Right renal cortex interstitium (tissue), 3 donors: ENCODE measurements at places on chromosomes 2 and 18. TPM values are rescaled to one million over a fixed set of nuclear protein-coding genes. Genes with fewer than 3 reads are reported as not detected.

Gene FSHR
- polyA plus RNA-seq, result not detected

Gene SPRED2
- polyA plus RNA-seq, result 38.3 TPM

Gene FEV
- polyA plus RNA-seq, result 0.07 TPM

Gene FTCDNL1
- 1.8 TPM for polyA plus RNA-seq

Gene CYBRD1
- polyA plus RNA-seq, result 46.4 TPM

Gene HNMT
- polyA plus RNA-seq, result 70.9 TPM

Gene VWA3B
- 0.72 TPM for polyA plus RNA-seq

Gene CDCA7
- polyA plus RNA-seq, result 38.4 TPM

Gene CXCR4
- polyA plus RNA-seq, result 57.8 TPM

Gene REG1B
- polyA plus RNA-seq, result not detected

Gene TMEM178A
- 82.9 TPM for polyA plus RNA-seq

Gene BOLL
- polyA plus RNA-seq, result 0.08 TPM

Gene ALPG
- polyA plus RNA-seq, result not detected

Gene CACNB4
- polyA plus RNA-seq, result 8.1 TPM

Gene RAD51AP2
- 0.20 TPM for polyA plus RNA-seq

Gene PPP4R3B
- 84.6 TPM for polyA plus RNA-seq

Gene DCDC2C
- polyA plus RNA-seq, result 0.31 TPM
